ENCODE measurements at places on chromosomes 16 and 17. TPM values are rescaled to one million over a fixed set of nuclear protein-coding genes. Genes with fewer than 3 reads are reported as not detected.

SLC6A2 gene
- total RNA-seq, result not detected

DNASE1L2 gene
- total RNA-seq, result 0.26 TPM

PLCD3 gene
- total RNA-seq, result 13.0 TPM

CA4 gene
- total RNA-seq, result 2.3 TPM

TMEM220 gene
- 2.3 TPM for total RNA-seq

SDR42E2 gene
- total RNA-seq, result 0.13 TPM

PERCC1 gene
- not detected for total RNA-seq

KRT28 gene
- total RNA-seq, result not detected

FAHD1 gene
- total RNA-seq, result 72.3 TPM

CDH1 gene
- total RNA-seq, result not detected

CHST4 gene
- not detected for total RNA-seq

TBC1D26 gene
- not detected for total RNA-seq

TBKBP1 gene
- 8.5 TPM for total RNA-seq

UNC45B gene
- total RNA-seq, result not detected

PDILT gene
- not detected for total RNA-seq

CBLN1 gene
- under 0.01 TPM for total RNA-seq

ITGAL gene
- not detected for total RNA-seq

PNMT gene
- 1.4 TPM for total RNA-seq

CDRT15 gene
- total RNA-seq, result not detected

CMTM1 gene
- 2.1 TPM for total RNA-seq

KRT20 gene
- total RNA-seq, result not detected

COX6A2 gene
- not detected for total RNA-seq

CES5A gene
- total RNA-seq, result not detected

MYH11 gene
- total RNA-seq, result under 0.01 TPM

GGT6 gene
- not detected for total RNA-seq

IFI35 gene
- 6.2 TPM for total RNA-seq

FBXL16 gene
- total RNA-seq, result under 0.01 TPM

SULT1A2 gene
- not detected for total RNA-seq

CLEC10A gene
- total RNA-seq, result 1.8 TPM

TBX6 gene
- under 0.01 TPM for total RNA-seq

KCNH4 gene
- total RNA-seq, result 0.13 TPM

NXPH3 gene
- total RNA-seq, result 0.90 TPM

FGF11 gene
- 0.13 TPM for total RNA-seq

HSPB9 gene
- total RNA-seq, result under 0.01 TPM

UTS2R gene
- not detected for total RNA-seq

IFT20 gene
- 40.3 TPM for total RNA-seq

RNF222 gene
- not detected for total RNA-seq

ASB16 gene
- not detected for total RNA-seq
